Stimulated activated CD4-positive, alpha-beta T cell treated with anti-CD3 and anti-CD28 coated beads, Interleukin-4, amount 100 ng/mL, for 4 hours (primary cell): ENCODE measurements at places on chromosomes 13 and 19.

DNA sequence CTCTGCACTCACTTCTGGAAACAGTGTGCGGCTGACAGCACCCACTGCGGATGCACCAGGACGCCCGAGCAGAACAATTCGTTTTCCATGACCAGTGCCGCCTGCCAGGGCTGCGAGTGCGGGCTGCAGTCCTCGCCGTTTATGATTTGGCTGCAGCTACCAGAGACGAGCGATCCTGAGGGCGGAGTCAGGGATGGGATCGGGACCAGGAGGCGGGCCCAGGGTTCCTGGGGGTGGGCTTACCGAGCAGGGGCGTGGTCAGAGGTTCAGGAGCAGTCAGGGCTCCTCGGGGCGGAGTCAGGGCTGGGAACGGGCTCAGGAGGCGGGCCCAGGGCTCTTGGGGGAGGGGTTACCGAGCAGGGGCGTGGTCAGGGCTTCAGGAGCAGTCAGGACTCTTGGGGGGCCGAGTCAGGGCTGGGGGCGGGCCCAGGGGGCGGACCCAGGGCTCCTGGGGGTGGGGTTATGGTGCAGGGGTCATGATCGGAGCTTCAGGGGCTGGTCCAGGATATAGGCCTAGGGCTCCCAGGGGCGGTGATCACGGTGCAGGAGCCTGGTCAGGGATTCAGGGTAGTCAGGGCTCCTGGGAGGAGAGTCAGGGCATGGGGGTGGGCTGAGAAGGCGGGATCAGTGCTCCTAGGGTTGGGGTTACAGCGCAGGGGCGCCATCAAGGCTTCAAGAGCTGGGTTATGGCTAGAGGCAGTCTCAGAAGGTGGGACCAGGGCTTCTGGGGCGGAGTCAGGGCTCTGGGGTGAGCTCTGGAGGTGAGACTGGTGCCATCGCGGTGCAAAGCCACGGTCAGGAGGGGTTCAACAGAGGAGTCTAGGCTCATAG lies 1.7 kb downstream of the KLK4 start:
- DNase-seq, result no peak

DNA sequence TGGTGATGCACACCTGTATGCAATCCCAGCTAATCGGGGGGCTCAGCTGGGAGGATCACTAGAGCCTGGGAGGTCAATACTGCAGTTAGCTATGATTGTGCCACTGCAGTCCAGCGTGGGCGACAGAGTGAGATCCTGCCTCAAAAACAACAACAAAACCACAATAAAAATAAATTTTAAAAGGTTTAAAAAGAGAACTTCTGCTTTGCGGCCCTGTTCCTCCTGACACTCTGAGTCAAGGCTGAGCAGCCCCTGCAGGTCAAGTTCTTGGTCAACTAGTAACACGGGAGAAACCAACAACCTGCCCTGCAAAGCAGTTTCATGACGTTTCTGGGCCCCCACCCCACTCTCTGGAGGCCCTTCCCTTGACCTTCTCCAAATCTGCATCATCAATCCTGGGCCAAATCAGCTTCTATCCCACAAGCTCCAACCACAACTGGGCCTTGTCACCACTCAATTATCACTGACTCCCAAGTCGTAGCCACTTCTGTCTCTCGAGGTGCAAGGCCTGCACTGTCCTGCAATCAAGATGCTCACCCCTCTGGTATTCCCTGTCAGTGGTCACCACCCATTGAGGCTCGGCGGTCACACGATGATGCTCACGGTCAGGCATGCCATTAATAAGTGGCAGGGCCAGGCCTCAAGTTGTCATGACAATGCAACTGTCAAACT lies 7.5 kb downstream of the ELAVL1 start:
- no peak for DNase-seq

GRCh38 chr13:59684105-59684504 lies 479.6 kb downstream of the DIAPH3 start:
- DNase-seq, result no peak

- DNase-seq, result no peak
Measured at GRCh38 chr13:106311004-106311403, 224.5 kb downstream of the EFNB2 start.

GRCh38 chr19:39128516-39129079 lies 3.0 kb downstream of the PAK4 start:
- DNase-seq, result no peak

DNA sequence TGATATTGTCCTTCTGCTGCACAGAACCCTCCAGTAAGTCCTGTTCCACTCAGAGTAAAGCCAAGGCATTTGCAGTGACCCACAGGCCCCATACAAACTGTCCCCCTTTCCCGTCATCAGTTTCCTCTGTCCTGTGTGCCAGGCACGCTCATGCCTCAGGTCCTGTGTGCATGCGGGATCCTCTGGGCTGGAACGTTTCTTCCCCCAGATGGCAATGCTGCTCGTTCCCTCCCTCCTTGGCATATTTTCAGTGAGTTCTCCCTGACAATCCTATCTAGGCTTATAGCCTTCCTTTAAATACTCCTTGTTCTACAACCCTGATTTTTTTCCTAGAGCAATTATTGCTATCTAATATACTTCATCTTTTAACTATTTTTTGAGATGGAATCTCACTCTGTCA lies 5.7 kb downstream of the OPA3 start:
- DNase-seq, result no peak

DNA sequence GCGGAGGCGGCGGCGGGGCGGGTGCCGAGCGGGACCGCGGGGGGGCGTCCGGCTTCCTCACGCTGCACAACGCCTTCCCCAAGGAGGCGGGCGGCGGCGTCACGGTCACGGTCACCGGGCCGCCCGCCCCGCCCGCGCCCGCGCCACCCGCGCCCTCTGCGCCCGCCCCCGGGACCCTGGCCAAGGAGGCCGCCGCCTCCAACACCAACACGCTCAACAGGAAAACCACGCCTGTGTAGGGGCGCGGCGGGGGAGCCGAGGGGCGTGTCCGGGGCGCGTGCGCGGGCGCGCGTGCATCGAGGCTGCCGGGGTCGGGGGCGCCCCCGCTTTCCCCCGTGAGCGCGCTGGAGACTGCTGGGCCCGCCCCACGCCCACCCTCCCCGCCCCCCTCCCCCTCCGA lies 8.8 kb upstream of the CACNG6 start:
- no peak for DNase-seq

GRCh38 chr13:21297447-21297846 lies 121.0 kb downstream of the MRPL57 start:
- DNase-seq, result no peak

GRCh38 chr19:411723-412355 lies 2.9 kb upstream of the C2CD4C start:
- DNase-seq, result no peak
